ENCODE measurements at places on chromosomes 4 and X.

- no peak for DNase-seq
These were observed 2.9 kb downstream of the ANTXR2 start for GRCh38 chr4:80069837-80070731.

- DNase-seq = no peak
These were observed 249.9 kb upstream of the MAB21L2 start for GRCh38 chr4:150332086-150332485.

- peak; percentile 3 for DNase-seq
These were observed 1632.9 kb upstream of the TENM3 start for GRCh38 chr4:180610324-180610723.

GRCh38 chr4:140027101-140027500, 126.9 kb downstream of the MAML3 start:
- no peak for DNase-seq

GRCh38 chrX:38636949-38637819, 75.8 kb downstream of the TSPAN7 start:
- no peak for DNase-seq

DNA sequence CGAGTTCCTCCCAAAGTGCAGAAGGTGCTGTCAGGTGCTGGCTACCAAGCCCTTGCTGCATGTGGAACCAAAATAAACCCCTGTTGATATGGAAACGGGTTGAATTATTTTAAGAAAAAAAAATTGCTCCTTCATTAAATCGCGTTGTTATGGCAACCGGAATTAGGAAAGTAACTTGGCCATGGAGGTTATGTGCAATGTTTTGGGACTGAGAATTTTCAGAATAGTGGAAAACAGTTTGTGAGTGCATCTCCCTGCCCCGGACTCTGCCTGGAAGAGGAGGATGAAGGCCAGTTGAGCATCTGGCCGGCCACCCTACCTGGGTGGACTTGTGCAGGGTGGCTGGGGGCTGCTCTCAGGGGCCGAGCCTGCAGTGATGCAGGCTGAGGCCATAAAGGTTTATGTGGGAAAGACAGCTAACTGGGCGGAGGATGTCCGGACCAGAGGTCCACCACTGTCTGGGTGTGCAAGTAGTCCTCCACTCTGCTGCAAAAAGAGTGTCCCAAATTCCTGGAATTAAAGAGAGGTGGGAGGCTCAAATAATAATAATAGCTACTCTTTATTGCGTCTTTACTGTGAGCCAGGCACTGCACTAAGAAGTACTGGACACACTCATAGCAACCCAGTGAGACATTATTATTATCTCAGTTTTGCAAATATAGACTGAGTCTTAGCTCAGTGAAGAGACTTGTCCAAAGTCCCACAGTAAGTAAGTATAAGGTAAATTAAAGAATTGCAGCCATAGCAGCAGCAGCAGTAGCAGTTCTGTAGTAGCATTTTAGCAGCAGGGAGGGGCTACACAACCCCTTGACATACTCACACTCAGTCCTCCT, 20.6 kb downstream of the RTL5 start:
- no peak for DNase-seq

DNA sequence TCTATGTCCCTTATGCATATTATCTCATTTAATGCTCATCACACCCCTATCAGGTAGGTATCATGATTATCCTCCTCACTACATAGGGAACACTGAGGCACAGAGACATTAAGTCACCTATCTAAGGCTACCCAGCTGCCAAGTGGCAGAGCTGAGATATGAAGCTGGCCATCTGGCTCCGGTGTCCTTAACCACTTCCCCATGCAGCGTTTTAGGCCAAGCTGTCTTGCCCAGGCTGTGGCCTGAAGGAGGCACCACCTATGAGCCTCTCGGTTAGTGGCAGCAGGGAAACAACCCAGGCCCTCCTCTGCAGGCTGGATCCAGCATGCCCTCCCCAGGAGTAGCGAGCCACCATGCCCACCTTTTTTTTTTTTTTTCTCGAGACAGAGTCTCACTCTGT, 16.3 kb downstream of the PJA1 start:
- no peak for DNase-seq

DNA sequence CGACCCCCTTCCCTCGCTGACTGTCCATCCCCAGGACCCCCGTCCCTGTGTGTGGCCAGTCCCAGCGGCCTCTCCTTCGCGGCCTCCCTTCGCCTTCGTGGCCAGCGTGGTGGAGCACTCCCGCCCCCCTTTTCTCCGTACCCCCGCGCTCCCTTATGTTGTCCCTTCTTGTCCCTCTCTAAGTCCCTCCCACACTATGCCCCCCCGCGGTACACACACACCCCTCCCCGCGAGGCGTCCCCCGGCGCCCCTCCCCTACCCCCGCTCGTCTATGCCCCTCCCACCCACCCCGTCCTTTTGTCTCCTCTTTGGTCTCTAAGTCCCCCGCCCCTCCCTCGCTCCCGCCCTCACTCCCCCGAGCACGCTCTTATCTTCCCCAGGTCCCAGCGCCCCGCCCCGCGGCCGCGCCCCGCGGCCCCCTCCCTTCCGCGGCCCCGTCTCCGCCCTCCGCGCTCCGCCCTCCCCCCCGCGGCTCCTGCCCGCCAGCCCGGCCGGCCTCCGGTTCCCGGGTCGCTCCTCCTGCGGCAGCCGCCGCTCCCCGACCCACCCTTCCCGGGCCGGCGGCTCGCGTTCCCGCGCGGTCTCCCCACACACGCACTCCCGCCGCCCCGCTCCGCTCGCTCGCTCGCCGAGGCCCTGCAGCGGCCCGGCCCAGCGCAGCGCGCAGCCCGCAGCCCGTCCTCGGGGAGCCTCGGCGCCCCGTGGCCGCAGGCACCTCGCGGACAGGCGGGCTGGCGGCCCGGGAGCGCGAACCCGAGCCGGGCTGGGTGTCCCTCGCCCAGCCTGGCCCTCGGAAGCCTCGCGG, 26.3 kb downstream of the UTP14A start:
- DNase-seq = peak; percentile 77

- DNase-seq = peak; percentile 1
These were observed 373 bp upstream of the INTS6L start for GRCh38 chrX:135520022-135520552.

DNA sequence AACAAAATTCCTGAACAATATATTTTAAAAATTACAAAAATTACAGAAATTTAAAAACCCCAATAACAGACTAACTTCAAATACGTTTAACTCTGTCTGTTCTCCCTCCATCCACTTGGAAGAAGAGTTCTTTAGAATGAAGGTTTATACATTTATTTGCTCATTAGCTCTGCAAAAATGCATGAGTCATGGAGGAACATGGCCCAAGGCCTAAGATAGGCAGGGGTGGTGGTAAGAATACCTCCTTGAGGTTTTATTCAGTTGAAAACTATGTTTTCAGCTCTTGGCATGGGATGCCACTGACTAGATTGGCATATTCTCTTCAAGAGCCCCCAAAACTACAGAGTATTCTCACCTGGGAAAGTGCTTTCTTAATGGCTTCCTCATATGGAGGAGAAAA, 8.8 kb upstream of the LRRC66 start:
- DNase-seq = no peak

DNA sequence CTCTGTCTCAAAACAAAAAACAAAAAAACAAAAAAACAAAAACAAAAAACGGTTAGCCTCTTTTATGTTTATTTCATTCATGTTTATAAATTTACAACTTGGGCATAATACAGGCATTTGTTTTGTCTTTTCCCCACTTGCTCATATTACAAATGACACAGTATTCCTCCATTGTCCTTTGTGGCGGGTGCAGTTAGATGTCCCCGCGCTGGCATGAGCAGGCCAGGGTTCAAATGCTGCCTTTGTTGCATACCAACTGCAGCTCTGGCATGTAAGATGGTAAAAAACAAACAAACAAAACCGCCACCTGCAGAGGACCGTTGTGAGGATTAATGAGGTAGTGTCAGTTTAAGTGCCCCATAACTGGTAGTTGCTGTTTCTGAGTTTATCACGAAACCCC, 16.1 kb upstream of the HPF1 start:
- no peak for DNase-seq

GRCh38 chr4:28682847-28683246, 1822.2 kb downstream of the STIM2 start:
- no peak for DNase-seq

DNA sequence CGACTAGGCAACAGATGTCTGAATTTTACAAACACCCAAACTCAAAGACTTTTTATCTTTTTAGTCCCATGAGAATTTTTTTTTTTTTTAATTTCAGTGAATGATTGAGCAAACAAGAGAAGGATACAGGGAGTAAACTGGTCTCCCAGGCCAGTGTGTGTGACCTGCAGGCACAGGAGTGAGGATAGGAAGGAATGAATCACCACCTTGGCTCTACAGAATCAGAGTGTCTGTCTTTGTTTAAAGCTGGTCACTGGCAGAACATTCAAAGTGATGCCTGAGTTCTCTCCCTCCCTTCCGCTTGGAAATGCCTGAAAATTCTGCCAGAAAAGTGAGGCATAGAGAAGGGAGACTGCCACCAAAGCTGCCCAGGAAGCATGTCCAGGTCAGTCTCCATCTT, 69.5 kb downstream of the PARM1 start:
- DNase-seq = no peak

- DNase-seq = no peak
These were observed 28.6 kb downstream of the CBR4 start for GRCh38 chr4:168981460-168981859.

DNA sequence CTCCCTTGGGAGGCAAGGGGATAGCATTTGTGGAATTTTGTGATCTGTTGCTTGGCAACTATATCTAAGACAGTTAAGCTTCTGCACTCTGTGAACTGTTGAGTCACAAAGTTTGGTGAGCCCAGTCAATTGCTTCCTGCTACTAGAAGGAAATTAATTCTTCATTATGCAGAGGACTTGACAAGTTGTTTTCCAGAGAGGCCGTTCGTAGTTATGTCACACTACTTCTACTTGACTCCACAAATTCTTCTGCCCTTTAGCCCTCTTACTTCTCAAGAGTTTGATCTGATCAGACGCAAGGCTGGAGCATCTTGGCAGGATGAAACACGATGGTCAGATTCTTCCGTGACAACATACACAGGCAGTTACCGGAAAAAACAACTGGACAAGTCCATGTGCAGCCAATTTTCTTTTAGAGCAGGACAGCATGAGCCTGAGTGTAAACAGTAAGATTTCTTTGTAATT, at the start of gene C4orf51:
TSS of gene C4orf51 (plus strand) at position 156 of the 465 bp plus-strand sequence. CDS start at position 214, 58 bp downstream.
- peak; percentile 7 for DNase-seq

DNA sequence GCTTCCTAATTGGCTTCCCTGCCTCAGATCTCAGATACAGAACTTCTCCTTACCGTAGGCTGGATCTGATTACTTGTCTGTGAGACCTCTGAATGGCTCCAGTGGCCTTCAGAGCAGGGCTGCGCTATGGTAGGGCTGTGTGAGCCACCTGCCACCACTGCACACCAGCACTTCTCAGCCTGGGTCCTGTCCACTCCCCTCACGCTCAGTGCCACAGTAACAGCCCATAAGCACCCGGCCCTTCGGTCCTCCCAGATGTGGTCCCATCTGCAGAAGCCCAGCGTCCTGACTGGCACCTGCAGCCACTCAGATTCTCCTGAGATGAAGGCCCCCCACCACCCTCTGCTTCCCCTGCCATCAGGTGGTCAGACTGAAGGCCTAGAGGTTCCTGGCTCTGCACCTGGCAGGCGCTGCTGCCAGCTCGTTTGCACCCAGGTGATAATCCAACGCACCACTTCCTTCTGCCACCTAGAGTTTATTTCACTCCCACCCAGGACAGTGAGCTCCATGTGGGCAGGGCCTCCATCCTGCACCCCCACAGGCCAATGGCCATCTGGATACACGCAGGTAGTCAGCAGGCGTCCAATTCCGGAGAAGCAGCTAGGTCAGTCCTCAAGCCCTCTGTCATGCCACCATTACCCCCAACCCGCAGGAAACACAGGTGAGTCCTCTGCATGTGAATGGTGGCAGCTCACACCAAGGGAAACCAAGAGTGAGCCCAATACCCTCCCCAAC, 5.4 kb downstream of the WDR1 start:
- no peak for DNase-seq

GRCh38 chr4:86058621-86059020, 301.2 kb downstream of the MAPK10 start:
- DNase-seq = no peak

GRCh38 chr4:182768838-182769237, 148.3 kb downstream of the DCTD start:
- DNase-seq = no peak

- no peak for DNase-seq
These were observed 53.8 kb upstream of the ABCG2 start for GRCh38 chr4:88212253-88212561.

DNA sequence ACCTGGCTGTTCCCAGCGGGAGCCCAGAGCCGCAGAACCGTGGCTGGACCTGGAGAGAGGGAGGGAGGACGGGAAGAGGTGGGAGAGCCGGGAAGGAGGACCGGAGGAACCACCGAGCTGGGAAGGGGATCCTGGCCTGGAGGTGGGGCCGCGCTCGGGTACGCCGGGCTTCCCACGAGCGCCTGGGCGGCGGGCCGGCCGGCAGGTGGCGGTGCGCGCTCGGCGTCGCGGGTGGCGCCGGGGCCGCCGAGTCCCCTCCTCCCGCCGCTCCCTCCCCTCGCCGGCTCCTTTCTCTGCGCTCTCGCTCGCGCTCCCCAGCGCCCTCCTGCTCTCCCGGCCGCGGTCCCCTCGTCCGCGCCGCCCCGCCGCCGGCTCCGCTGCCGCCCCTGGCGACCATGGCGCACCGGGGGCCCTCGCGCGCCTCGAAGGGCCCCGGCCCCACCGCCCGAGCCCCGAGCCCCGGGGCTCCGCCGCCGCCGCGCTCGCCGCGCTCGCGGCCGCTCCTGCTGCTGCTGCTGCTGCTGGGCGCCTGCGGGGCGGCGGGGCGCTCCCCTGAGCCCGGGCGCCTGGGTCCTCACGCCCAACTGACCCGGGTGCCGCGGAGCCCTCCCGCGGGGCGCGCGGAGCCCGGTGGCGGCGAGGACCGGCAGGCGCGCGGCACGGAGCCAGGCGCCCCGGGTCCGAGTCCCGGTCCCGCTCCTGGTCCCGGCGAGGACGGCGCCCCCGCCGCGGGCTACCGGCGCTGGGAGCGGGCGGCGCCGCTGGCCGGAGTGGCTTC, at the start of gene SORCS2:
TSS of gene SORCS2 (plus strand) at position 287 of the 778 bp plus-strand sequence.
- peak; percentile 77 for DNase-seq

- DNase-seq = no peak
These were observed 203.8 kb upstream of the NRK start for GRCh38 chrX:105618393-105619101.

GRCh38 chr4:184399512-184399908, 74.8 kb downstream of the IRF2 start:
- DNase-seq = no peak

GRCh38 chrX:15749642-15750610, 11.9 kb downstream of the CA5B start:
- DNase-seq = no peak

- DNase-seq = no peak
These were observed 132.8 kb upstream of the MAP9 start for GRCh38 chr4:155509555-155509954.

- no peak for DNase-seq
These were observed 47.2 kb downstream of the STARD8 start for GRCh38 chrX:68694435-68695205.

- DNase-seq = no peak
These were observed 119.0 kb upstream of the UGT8 start for GRCh38 chr4:114479595-114479994.

DNA sequence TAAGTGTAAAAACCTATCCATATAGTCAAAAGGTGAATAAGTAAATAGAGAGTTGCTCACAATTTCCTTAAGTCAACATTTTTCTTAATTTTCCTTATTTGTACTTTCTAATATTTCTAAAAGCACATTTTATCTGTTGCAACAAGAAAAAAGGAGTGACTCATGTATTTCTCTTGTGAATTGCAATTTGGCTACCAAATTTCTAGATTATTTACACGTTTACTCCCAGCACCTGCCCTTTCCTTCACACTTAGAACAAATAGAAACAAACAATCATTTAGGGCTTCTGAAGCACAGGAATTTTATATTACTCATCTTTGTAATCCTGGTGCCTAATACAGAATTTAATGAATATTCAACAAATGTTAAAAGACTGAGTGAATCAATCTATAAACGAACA, 22.2 kb downstream of the BTC start:
- no peak for DNase-seq

Measured in urothelium cell line (cell line).